ENCODE measurements at places on chromosomes 7 and 10.

- no peak for DNase-seq
Observed at GRCh38 chr10:11830836-11831519, 7.8 kb downstream of the PROSER2 start.

- no peak for DNase-seq
Observed at GRCh38 chr10:126580873-126581647, 89.4 kb downstream of the C10orf90 start.

DNA sequence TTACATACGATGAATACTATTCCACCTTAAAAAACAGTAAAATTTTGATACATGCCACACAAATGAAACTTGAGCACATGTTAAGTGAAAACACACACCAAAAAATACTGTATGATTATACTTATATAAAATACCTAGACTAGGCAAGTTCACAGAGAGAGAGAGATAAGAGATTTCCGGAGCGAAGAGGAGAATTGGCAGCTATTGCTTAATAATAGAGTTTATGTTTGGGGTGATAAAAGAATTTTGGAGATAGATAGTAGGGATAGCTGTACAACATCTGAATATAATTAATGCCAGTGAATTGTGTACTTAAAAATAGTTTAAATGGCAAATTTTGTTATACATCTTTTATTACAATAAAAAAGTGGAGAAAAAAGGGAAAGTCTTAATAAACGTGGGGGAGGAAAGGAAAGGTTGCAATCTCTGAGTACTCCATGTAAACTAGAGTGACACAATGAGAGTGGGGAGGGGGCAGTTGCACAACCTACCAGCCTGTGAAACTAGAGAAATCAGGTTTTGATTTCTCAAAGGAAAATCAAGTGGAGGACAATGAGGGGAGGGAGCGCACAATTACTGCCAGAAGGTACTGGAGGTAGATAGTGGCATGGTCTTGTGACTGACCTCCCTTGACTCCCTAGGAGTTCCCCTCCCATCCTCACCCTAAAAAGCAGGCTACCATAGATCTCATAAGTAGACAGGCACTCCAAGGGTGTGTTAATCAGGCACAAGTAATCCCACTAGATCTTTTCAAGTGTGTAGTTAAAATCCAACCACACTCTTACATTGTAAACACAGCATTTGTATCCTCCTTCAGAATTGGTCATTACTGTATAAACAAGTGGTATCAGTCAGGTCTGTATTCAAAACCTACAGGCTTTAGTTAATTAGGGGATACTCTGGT lies 31.6 kb upstream of the ANK3 start:
- no peak for DNase-seq

DNA sequence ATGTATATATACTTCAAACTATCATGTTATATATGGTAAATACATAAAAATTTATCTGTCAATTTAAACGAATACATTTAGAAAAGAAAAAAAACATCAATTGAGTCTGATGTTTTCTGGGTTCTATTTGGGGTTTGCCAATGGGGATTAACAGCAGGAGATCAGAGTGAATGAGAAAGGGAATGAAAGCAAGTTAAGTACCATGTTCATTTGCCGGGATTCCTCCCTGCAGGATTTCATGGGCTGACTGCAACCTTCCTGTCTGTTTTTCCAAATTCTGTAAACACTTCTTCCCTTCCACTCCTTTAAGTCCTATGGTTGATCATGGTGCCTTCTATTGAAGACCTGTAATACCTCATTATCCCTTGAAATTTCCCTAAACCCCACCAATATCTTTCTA lies 33.9 kb upstream of the SEMA3A start:
- DNase-seq, result no peak

DNA sequence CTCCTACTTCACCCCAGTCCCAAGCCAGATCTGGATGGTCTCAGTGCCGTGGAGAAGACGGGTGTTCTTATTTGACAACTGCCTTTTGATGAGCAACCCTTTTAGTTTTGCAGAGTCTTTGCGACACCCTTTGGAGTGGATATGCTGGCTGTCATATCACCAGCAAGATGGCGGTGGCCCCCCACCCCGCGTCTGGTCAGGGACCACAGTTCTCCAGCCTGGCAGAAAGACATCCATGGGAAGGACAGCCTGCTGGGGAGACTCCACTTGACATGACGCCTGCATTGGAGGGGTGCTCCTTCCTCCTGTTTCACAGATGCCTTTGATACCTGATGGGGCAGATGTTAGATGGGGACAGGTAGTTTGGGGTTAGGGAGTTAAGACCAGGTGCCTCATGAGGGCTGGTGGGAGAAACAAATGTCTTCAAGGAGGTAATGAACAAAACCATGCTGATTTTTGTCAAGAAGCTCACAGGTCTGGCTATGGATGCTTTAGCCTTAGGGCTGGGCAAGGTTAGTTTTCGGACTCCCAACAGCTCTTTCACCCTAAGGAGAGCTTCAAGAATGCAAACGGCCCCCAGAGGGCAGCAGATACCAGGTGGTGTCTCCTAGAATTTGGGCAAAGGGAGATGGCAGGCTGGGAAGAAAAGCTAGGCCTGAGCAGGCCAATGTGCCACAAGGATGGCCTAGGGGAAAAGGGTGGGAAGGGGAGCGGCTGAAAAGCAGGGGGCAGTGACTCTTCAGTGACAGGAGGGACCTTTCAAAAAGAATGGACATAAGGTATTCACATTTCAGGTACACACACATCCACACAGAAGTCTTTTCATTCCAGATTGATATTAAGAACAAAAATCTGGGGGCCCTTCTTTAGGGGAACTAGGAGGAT lies 95.2 kb downstream of the CLEC2L start:
- peak; percentile 17 for DNase-seq

DNA sequence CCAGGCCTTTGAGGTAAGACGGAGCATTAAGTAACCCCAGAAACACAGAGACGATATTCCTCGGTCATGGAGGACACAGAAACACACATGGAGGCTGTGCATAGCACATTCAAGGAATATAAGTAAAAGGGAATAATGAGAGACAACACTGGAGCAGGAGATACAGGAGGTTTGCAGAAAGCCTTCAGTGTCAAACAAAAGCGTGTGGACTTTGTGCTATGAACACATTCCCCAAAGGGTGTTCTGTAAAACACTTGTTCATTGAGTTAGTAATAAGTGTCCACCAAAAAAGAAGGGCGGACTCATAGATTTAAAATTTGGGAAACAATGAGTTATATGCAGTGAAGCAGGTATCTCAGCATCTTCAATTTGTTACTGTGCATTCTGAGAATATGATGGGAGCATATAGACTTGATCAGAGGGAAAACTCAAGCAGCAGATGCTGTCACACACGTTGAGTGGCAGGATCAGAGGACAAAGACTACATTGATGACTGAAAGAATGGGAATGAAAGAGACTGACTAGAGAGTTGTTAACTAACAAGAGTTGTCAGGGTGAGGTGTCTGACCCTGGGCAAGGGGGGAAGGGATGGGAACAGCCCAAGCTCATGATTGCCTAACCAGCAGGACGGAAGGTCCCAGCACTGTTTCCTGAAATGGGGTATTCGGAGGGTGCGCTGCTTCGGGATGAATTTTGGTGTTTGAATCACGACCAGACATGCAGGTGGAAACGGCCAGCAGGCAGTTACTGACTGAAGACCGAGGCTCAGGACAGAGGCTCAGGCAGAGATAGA lies 85.2 kb upstream of the VIPR2 start:
- no peak for DNase-seq

GRCh38 chr10:1171586-1171985 lies 115.4 kb downstream of the WDR37 start:
- no peak for DNase-seq

DNA sequence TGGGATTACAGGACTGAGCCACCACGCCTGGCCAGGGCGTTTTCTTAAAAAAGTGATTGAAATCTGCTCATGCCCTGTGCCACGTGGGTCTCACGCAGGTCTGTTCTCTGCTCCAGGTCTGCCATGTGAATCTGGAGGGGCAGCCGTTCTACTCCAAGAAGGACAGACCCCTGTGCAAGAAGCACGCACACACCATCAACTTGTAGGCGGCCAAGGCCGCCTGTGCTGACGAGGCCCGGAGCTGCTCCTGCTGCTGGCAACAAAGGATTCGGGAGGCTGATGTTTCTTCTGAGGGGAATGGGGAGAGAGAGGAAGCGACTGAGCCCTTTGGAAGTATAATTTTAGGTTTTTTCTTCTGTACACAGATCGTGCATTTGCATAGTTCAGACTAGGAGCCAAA lies 23.6 kb upstream of the BMPR1A start:
- no peak for DNase-seq
